ENCODE measurements at places on chromosomes 6 and 20. TPM values are rescaled to one million over a fixed set of nuclear protein-coding genes. Genes with fewer than 3 reads are reported as not detected.
A peak's percentile ranks its signal among the peaks of the same experiment; 100 is the strongest.

- DNase-seq = no peak
Measured at GRCh38 chr6:82493467-82493866, 129.8 kb downstream of the TPBG start.

- DNase-seq = no peak
Measured at GRCh38 chr20:57774111-57774880, 64.5 kb upstream of the PMEPA1 start.

GRCh38 chr6:150153905-150154492 is 11.2 kb downstream of the PPP1R14C start:
- DNase-seq = peak; percentile 82

The XPO5 gene
- total RNA-seq = 62.1 TPM

- no peak for DNase-seq
Measured at GRCh38 chr6:67986694-67987232, 648.3 kb upstream of the ADGRB3 start.

GRCh38 chr6:49653942-49654341 is 17.3 kb upstream of the RHAG start:
- no peak for DNase-seq

The LY6G5C gene
- 1.8 TPM for total RNA-seq

The FAXC gene
- 12.2 TPM for total RNA-seq

The TRIM38 gene
- total RNA-seq = 5.4 TPM

GRCh38 chr20:49534255-49534712 is 33.7 kb downstream of the PTGIS start:
- peak; percentile 63 for DNase-seq

DNA sequence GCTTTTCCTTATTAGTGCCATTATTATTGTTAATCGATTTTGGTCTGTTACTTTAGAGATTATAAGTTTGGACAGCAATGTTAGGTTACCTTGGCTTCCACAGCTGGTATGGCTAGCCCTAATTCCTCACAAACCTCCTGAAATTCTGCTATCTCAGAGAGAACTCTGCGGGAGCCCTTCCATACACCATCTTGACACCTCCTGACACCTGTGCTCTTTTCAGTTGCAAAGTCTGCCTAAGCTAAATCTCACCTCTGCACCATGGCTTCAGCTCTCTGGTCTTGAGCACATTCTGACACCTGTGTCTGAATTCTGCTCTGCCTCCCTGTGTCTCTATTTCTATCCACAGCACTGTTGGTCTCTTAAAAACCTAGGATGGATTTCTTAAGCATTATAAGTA is 106.5 kb downstream of the DCDC2 start:
- no peak for DNase-seq

GRCh38 chr6:391559-392440 is at the start of gene IRF4:
TSS of gene IRF4 (plus strand) at chr6:391752. CDS start at chr6:393153, 1,401 bp downstream.
- no peak for DNase-seq

- peak; percentile 21 for DNase-seq
Measured at GRCh38 chr20:20796766-20797440, 84.5 kb upstream of the RALGAPA2 start.

DNA sequence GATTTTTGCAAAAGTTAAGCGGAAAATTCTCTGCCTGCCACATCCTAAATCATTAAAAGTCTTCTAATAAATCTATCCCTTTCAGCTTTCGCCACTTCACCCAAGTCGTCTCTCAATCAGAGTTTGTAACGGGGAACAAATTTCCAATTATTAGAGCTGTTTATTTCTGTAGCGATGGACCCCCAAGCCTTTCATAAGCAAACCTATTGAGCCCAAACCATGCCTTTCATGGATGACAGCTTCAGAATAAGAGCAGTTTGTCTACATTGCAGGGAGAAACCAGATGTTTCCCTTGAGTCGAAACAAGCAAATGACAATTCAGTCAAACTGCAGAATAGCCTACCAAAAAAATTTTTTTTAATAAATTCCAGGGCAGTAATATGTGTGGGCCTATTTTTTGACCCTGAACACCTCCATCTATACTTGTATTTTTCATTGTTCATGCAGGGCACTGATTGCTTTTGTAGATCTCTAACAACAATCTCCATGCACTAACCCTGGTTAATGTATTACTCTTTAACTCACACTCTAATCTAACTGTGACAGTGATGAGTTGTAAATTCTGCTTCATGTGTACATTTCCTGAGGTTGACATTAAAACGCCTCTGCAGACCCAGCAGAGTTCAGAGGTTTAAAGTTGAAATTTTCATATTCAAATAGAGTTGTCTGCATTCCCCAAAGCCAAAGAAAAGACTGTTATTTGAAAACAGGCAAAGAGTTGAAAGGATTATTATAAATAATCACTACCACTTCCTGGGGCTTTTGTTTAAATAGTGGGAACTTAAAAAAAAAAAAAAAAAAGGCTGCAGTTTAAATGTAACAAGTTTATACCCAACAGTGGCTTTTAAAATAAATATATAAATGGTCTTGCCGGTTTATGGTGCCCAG is 64.5 kb downstream of the ATP9A start:
- no peak for DNase-seq

DNA sequence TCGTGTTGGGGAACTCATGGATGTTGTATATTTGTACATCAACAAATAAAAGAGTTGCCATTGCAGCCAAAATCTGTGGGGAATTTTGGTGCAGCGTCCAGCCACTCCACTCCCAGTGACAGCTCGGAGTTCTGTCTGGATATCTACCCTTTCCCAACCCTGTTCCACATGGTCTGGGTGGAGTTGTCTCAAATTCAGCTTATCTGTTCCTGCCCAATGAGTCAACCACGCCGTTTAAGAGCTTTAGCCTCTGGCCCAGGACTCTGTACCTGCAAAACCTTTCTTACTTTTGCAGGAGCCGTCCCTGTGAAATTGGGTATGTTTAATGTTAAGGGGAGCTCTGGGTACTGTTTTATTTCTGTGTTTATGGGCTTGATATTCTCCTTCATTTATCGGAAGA is 33.9 kb upstream of the OVOL2 start:
- no peak for DNase-seq
